ENCODE measurements at places on chromosomes 11 and 22.
A peak's percentile ranks its signal among the peaks of the same experiment; 100 is the strongest.

DNA sequence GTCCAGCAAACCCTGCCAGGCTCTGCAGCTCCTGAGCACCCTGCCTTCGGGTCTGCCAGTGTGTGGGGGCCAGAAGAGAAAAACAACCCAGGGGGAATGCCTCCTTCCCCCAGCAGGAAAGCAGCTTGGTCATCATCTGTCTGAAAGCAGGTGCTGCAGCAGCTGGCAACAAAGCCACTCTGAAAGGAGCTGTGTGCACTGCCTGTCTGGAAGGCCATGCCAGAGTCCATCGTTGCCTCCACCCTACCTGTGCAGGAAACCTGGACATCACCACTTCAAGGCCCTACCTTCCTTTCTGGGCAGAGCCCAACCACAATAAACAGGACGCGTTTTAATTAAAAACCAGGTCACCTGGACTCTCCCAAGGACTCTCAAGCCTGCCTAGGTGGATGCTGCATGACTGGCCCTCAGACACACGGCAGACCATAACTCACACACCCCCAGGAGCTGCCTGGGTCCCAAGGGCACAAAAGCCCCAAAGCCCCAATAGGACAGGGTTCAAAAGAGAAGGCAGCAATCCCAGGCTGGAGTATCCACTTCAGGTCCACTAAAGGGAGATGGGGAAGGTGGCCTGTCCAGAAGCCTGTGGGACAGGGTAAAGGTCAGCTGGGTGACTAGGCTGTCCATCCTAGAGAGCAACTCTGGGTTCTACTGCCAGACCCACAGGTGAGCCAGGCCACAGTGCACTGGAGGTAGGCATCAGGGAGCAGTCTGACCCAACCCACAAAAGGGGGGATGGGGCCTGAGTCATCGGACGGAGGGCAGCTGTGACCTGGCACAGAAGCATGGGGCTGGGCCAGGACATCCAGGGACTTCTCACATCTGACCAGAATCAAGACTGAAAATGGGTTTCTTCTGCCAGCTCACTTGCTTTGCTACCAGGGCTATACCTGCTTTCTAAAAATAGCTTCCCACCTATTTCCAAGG is 6.1 kb downstream of the GNB1L start:
- no peak for DNase-seq

DNA sequence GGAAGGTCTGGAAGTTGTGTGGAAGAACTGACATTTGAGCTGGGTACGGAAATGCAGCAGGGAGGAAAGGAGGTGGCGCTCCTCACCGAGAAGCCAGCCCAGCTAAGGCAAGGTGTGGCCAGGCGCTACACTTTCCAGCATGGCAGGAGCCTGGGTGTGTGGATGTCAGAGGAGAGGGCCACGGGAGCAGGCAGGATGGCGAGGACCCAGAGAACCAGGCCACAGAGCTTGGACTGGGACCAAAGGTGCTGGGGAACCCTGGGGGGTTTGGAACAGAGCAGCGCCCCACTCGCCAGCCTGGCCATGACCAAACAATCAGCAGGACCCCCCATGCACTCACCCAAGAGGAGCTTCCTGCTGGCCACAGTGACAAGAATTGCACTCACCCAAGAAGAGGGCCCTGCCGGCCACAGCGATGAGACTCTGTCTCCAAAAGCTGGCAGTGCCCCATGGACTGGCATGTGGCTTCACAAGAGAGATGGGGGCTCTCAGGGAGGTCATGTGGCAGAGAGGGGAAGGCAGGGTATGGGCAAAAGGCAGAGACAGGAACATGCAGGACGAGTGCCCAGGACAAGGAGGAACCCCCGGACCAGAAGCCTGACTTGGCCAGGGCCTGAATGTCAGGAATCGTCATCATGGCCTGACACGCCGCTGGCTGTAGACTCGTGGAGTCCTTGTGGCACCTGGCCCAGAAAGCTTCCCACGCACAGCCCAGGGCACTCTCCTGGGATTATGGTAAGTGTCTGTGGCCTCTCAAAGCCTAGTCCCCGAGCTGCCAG is 45.4 kb downstream of the IGF2 start:
- no peak for DNase-seq

DNA sequence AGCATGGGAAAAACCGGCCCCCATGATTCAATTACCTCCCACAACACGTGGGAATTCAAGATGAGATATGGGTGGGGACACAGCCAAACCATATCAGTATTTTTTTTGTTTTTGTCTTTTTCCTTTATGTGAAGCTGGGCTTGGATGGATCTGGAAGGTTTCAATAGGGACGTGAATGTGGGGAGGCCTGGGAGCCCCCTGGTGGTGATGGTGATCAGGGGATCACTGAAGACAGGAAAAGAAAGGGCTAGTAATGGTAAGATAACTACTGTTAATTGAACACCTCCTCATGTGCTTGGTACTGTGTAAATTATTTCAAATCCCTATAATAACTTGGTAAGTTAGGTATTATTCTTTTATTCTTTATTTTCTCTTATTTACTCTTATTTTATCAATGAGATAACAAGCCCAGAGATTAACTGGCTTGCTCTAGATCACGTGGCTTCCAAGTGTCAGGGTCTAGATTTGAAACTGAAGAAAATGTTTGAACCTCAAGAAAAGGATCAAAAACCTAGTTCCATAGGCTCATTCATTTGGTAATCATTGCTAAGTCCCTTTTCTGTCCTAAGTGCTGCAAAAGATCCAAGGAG is 364.2 kb downstream of the TENM4 start:
- no peak for DNase-seq

GRCh38 chr11:45669146-45669545 is 3.7 kb upstream of the CHST1 start:
- no peak for DNase-seq

GRCh38 chr22:30649430-30650007 is 13.9 kb downstream of the SLC35E4 start:
- peak; percentile 70 for DNase-seq

- no peak for DNase-seq
Observed at GRCh38 chr11:86490582-86490981, 115.9 kb downstream of the CCDC81 start.

- DNase-seq, result no peak
Observed at GRCh38 chr22:45211848-45212247, 28.8 kb downstream of the KIAA0930 start.

DNA sequence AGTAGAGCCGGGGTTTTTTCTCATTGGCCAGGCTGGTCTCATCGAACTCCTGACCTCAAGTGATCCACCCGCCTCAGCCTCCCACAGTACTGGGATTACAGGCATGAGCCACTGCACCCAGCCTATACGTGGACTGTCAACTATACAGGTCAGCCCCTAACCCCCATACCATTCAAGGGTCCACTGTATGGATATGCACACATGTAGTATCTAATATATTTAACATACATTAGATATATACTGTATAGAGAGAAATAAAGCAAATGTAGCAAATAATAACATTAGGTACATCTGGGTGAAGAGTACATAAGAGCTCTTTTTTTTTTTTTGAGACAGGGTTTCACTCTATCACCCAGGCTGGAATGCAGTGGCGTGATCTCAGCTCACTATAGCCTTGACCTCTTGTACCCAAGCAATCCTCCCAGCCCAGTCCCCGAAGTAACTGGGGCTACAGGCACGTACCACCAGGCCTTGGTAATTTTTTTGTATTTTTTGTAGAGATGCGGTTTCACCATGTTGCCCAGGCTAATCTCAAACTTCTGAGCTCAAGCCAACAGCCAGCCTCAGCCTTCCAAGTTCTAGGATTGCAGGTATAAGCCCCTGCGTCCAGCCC is 1.5 kb upstream of the ATP5MGL start:
- no peak for DNase-seq

GRCh38 chr22:38657045-38657909 is 839 bp downstream of the CBY1 start:
- DNase-seq, result peak; percentile 56

GRCh38 chr22:37501610-37502341 is 15.6 kb upstream of the MFNG start:
- DNase-seq, result no peak

- DNase-seq, result no peak
Observed at GRCh38 chr11:23263466-23263865, 403.2 kb upstream of the CCDC179 start.

DNA sequence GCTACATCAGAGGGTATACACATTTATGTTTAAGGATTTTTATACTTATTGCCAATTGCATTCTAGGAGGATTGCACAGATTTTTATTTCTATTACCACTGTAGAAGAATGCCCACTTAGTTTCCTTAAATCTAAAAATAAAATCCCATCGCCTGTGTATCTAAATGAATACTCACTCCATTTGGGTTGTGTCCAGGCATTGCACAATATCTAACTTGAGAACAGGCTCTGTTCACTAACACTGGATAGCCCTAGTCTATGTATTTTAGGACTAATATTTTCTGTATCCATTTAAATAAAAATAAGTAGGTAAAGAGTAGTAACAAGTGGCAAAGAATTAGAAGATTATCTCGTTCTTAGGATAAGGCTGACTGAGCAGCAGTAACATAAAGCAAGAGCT is 4.1 kb downstream of the C11orf52 start:
- no peak for DNase-seq

DNA sequence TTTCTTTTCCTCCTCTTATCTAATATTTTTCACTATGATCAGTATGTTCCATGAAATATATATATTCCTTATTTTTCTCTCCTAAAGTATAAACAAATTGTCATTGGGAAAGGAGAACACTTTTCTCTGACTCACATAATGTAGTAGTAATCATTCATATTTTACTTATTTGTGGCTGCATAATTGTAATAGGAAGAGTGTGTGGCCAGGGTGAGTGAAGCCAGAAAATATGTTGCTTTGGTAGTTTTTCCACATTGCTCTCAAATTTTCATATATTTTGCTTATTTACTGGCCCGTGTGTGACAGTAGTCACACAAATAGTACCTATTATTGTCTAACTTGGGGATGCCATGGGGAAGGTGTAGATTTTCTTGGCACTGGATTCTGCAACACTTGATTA is 172.1 kb downstream of the DYNC2H1 start:
- DNase-seq, result no peak

DNA sequence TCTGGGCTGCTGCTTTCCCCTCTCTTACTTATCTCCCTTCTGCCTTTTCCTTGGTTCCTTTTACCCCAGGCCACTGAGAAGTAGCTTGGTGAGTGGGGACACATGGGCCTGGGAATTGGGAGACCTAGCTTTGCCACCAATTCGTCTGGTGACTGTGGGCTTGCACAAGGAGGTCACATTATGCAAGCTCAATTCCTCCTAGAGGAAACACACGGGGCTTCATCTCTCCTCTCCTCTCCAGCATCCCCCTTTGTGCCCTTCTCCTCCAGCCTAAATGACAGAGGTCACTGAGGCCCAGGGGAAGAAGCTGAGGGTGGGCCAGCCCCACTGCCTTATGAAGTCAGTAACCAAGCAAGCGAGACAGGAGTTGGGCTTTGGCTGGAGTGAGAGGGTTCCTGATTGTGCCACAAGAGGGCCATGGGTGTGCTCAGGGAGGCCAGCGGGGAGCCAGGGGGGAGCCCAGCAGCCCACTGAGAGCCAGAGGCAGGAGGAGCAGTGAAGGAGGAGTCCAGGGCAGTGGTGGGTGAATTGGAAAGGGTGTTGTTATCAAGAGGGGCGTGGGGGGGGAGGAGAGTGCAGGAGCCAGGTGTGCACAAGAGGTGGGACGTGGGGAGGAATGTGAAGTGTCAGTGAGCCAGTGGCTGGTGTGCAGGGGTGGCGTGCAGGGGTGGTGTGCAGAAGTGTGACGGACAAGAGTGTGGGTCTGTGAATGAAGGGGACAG is 2.0 kb downstream of the CLCF1 start:
- DNase-seq, result no peak

GRCh38 chr11:134460062-134460561 is 48.1 kb upstream of the B3GAT1 start:
- no peak for DNase-seq

GRCh38 chr11:60951904-60952741 is at the start of gene SLC15A3:
Gene SLC15A3, minus strand, starts transcription at chr11:60952176. Its CDS starts 625 bp downstream, at chr11:60951551.
- peak; percentile 51 for DNase-seq

DNA sequence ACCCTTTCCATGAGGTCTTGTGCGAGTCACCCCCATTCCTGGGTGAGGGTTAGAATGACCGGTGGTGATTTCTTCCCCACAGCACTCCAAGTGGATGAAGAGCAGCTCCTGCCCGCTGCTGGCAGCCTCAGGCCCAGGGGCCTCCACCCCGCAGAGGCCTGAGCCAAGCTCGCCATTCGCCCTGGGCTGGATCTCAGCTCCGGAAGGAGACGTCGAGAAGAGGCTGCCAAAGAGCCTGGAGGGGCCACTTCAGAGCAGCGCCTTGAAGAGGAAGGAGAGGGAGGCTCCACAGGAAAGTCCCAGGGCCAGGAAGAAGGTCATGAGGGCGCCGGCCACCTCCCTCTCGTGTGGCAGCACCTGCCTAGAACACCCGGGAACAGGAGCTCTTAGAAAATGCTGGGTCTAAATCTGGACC is 8.4 kb downstream of the SLC29A2 start:
- DNase-seq, result no peak

DNA sequence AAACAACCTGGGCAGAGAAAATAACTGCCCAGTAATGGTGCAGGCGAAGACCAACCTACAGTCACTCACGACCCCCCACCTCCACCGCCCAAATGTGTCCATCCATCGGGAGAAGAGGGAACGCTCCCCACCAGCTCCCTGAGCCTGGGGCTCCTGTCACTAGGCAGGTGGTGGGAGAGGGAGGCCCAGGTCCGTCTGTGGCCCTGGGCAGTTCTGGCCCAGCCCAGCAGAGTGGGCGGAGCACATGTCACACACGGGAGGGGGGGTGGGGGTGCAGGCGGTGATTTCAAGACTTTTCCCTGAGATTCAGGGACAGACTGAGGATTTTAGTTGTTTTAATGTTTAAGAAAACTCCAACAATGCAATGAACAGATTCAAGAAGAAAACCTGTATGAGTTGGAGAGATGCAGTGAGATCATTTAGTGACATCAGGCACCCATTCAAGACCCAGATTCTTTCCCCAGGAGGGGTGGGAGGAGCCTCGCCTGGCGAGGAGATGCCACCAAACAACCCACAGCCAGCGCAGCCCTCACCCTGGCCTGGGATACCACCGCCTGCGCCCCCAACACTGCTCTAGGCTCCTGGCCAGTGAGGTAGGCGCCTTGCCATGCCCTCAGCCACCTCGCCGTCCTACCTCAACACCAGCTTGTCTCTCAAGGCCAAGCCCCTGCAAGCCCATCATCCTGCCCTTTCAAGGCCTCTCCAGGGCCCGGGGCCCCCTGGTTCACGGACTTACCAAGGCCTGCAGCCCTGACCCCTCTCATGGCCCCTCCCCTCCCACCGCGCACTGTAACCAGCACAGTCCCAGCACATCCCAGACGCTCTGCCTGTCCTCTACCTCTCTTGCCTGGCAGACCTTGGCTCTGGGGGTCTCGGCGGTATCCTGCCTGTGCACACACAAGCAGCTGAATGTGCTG is 36.8 kb downstream of the TBX1 start:
- no peak for DNase-seq

GRCh38 chr11:96200243-96200642 is 142.8 kb downstream of the MAML2 start:
- DNase-seq, result no peak

DNA sequence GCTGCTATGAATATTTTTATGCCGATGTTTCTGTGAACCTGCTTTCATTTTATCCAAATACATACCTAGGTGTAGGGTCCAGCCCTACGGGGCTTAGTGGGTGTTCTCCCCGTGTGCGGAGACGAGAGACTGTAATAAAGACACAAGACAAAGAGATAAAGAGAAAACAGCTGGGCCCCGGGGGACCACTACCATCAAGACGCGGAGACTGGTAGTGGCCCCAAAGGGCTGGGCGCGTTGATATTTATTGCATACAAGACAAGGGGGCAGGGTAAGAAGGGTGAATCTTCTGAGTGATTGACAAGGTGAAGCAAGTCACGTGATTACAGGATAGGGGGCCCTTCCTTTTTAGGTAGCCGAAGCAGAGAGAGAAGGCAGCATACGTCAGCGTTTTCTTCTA is 920.1 kb downstream of the BRD1 start:
- DNase-seq, result no peak
